Cardiac muscle cell (in vitro differentiated cells and primary cell): ENCODE measurements at places on chromosomes 1 and 21. TPM values are rescaled to one million over a fixed set of nuclear protein-coding genes. Genes with fewer than 3 reads are reported as not detected.

GRCh38 chr1:168723000-168723399 lies 6.0 kb downstream of the DPT start:
- no peak for DNase-seq

DNA sequence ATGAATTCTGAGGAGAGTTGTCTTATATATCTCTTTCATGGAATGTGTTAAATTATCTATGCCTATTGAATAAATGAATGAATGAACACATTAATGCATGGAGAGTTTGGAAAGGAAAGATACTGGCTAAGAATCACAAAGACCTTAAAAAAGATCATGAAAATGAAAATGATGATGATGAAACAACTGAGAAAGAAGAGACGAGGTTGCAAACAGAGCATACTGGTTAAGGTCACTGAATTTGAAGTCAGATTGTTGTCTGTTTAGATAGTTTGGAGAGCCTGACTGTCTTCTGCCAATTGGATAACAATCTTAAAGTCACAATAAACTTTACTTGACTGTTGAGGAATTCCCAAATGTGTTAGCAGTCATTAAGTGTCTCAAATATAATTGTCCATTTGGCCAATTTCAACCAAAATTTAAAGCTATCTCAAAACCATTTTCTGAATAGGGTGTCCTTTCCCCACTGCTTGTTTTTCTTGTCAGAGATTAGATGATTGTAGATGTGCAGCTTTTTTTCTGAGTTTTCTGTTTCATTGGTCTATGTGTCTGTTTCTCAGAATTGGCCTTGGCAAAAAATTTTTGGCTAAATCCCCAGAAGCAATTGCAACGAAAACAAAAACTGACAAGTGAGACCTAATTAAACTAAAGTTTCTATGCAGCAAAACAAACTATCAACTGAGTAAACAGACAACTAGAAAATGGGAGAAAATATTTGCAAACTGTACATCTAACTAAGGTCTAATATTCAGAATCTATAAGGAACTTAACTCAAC lies 132.2 kb downstream of the PTGER3 start:
- no peak for DNase-seq

DNA sequence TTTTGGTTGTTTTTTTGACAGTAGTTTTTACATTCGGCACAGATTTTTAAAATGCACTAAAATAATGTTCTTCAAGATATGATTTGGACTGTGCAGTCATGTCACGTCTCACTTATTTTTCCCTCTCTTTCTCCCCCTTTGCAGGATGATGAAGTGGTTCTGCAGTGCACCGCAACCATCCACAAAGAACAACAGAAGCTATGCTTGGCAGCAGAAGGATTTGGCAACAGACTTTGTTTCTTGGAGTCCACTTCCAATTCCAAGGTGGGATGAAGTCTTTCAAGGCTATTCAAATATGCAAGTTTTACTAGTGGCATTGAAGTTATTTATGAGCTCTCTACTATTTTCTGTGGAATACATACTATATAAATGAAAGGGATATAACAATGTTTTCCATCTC lies 228.4 kb downstream of the RYR2 start:
- no peak for DNase-seq

DNA sequence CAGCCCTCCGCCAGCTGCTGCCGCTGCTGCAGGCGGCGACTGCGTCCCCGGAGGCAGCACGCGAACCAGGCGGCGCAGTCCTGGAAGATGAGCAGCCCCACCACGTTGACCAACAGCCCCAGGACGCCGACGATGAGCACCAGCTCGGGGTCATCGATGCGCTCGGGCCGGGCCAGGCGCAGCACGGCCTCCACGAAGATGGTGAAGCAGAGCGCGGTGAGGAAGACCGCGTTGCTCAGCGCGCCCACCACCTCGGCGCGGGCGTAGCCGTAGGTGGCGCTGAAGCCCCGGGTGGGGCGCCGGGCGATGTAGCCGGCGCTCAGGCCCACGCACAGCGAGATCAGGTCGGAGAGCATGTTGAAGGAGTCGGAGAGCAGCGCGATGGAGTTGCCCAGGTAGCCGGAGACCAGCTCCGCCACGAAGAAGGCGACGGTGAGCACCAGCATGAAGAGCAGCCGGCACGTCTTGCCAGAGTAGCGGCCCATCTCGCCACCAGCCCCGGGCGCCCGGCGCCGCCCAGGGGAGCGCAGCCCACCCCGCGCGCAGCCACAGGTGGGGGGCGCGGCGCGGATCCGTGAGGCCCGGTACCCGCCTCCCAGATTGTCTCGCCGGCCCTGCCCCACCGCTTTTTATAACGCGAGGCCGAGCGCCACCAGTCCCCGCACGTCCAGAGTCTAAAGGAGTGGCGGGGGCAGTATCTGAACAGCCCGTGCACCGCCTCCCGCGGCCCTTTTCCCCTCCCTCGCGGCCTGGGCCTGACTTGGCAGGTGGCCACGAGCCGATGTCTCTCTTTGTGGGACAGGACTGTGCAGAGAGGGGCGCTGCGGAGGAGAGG lies at the start of gene SLC30A10:
Gene SLC30A10, minus strand, starts transcription at position 602 of the 835 bp plus-strand sequence. Its CDS starts 117 bp downstream, at position 485.
- peak; percentile 10 for DNase-seq

The BACE2 gene
- total RNA-seq = 8.1 and 17.5 TPM in 2 replicates

The CADM3 gene
- total RNA-seq = 1.7 and 3.1 TPM in 2 replicates

The ACTL8 gene
- 0.28 TPM in 1 of 2 replicates, not detected in the other for total RNA-seq

The FCRL1 gene
- not detected in 2 replicates for total RNA-seq
